Camera-type eye (tissue), 1 donor: ENCODE measurements at places on chromosomes 16 and 17. TPM values are rescaled to one million over a fixed set of nuclear protein-coding genes. Genes with fewer than 3 reads are reported as not detected.

Gene SUMO2
- 88.2 TPM for total RNA-seq

Gene IRF8
- 10.4 TPM for total RNA-seq

Gene SLC52A1
- not detected for total RNA-seq

Gene CCDC47
- total RNA-seq = 79.0 TPM

Gene UQCRC2
- total RNA-seq = 262 TPM

Gene ODF4
- not detected for total RNA-seq

Gene FOXJ1
- 1.6 TPM for total RNA-seq

Gene COL1A1
- 7,902 TPM for total RNA-seq
